ENCODE measurements at places on chromosomes 12 and 14.

DNA sequence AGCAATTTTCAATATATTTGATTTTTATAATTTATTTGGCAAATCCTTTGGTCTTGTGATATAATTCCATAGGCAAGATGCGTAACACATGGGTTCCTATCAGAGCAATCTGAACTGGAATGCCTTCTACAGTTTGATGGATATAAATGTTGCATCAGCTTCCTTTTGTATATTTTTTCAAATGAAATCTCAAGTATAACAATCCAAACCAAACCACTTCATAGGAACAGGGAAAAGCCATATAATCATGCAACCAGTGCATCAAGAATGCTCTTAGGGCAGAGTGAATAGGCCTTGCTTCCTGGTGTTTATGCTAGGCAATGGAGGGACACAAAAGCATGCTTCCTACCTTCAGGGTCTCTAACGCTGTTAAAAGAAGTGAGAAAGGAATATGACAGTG, 34.5 kb downstream of the EFCAB11 start:
- no peak for DNase-seq

DNA sequence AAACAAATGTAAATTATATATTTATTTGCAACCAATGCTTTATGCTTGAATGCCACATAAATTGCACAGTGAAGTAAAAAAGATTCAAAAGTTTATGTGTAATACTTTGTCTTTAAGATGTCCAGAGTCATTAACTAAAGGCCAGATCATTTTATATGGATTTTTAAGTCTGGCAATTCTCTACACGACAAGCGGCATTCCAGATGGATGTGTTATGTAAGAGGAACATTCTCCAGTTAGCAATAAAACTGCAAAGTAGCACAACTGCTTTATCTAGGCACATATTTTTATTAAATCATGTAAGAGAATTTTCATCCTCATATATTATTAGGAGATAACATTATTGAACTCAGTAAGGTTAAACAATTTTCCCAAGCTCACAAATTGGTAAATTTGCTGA, 1717.7 kb upstream of the SEL1L start:
- no peak for DNase-seq

DNA sequence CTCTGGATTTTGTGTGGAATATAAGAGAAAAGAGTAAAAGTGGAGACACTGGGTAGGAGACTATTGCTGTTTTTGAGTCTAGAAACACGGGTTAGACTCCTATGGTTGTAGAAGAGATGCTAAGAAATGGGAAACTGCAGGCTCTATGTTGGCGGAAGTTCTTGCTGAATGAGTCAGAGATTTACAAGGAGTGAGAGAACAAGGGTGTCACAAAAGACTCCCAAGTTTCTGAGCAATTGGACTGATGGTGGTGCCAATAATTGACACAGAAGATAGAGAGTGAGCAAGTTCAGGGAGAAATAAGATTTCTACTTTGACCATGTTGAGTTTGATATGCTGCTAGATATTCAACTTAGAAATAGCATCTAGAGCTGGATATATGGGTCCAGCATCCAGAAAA, 2.6 kb upstream of the PRKD1 start:
- no peak for DNase-seq

DNA sequence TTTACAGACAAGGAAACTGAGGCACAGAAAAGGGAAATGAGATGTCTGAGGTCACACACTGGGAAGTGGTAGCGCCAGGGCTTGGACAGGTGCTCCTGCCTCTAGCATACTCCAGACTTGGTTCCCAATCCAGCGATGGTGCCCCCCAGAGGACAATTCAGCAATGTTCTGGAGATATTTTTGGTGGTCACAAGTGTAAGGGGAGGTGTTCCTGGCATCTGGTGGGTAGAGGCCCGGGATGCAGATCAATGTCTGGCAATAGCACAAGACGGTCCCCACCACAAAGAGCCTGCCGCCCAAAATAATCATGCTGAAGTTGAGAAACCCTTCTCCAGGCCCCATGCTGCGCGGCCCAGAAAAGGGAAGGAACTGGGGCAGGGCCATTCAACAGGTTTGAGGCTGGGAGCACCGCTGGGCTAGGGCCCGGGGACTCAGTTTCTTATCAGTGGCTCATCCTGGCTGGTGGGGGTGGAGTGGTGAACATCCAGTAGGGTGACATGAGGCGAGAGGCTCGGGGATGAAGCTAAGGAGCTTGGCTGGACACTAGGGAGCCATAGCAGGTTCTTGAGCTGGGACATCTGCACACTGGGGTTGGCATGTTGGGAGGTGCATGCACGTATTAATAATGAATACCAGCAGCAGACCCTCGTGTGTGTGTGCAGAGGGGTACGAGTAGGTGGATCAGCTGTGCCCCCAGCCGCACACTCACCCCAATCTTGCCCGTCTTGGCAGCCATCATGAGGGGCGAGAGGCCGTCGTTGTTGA, 35.1 kb downstream of the TRPV4 start:
- DNase-seq = no peak

DNA sequence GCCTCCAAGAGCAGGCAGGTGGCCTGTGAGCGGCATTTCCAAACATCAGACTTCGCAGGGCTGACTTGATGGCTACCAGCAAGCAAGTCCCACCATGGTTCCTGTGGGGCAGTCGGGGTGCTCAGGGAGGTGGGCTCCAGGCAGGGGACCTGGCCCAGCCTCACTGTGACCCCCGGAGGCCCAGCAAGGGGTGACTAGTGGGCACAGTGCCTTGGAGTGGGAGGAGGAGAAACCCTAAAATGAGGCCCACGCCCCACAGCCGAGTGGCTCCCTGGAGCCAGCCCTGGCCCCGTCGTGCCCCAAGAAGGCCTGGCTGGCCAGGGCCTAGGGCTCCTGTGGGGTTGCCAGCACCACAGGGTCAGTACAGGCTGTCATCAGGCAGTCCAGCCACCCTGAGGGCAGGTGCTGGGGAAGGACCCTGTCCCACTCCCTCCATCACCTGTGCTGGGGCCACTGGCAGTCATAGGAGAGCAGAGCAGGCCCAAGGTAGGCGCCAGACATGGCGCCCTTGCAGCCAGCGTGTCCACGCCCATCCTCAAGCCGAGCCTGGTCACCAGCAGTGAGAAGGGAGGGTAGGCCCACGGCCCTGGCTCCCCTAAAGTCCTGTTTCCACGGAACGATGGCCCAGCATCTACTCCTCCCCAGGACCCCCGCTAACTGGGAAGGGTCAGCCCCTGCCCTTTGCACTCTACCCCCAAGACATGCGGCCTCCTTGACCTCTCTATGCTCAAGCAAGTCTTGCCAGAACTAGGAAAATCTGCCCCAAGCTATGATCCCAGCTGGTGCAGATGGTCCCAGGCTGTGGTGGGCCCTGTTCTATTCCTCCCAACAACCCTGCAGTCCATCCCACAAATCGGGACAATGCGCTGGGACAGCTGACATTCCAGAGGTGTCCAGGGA, 144.2 kb upstream of the C14orf180 start:
- no peak for DNase-seq

DNA sequence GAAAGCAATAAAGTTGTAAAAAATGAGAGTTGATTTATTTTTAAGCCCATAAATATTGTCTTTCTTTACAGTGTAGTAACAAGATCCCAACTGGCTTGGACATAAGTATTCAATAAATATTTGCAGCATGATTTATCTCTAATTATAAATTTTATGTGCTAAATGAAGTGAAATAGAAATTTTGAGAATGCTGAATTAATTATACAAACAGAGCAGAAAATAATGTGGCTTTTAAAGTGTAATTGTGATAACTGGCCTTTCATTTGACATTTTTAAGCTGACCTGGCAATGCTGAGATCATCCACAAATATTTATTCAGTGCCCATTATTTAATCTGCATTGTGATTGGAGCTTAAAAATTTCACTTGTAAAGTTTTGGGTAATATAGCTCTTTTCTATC, 201.6 kb upstream of the NAV3 start:
- DNase-seq = no peak

- DNase-seq = no peak
These were observed 13.4 kb upstream of the PCNX1 start for GRCh38 chr14:70893858-70894291.

DNA sequence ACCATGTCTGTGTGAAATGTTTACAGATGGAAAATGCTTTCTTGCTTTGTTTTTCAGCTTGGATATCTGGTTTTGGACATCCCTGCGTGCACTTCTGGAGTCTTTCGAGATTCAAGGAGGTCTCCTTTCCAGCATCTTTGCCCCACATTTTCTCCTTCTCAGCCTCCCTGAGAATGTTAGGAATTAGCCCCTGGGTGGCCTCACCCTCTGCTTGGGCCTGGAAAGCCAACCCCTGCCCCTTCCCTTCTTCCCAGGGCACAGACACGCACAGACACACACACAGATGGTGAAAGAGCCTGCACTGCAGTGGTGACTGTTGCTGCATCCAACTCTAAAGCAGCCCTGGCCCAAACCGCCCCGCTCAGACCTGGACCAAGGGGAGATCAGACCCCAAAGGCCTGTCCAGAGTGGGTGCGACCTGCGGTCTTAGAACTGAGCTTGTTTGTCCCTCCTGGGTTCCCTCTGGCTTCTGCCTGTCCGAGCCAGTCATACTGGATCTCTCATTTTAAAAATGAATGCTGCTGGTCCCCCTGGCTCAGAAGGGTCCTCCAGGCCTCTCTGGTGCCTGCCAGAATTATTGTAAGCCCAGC, 8.7 kb upstream of the NCOR2 start:
- no peak for DNase-seq

DNA sequence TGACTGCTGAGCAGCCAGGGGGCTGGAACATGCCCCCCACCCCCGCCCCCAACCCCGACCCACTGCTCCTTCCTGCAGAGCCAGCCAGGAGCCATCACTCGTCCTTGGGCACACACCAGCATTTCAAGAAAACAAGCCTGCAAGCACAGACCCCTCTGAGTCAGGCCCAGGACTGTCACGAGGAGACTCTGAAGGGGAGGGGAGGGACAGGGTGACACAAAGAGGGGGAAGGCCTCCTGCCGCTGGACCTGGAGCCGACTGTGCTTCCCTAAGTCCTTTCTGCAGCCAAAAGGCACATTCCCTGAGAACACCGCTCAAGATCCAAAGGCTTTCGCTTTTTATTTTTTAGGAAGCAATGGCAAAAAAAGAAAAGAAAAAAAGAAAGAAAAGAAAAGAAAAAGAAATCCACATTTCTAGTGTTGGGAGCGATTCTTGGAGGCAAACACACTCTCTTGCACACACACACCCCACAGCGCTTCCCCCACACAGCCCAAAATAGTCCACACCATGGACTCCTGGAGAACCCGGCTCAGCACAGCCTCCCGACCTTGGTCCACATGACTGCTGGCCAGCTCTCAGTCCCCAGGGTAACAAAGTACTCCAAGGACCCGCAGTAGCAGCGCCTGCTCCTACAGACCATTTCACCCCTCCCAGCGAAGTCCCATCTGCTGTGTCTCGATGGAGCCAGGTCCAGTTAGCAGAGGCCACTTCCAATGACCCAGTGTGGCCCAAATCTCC, 101.7 kb downstream of the DPF3 start:
- no peak for DNase-seq

DNA sequence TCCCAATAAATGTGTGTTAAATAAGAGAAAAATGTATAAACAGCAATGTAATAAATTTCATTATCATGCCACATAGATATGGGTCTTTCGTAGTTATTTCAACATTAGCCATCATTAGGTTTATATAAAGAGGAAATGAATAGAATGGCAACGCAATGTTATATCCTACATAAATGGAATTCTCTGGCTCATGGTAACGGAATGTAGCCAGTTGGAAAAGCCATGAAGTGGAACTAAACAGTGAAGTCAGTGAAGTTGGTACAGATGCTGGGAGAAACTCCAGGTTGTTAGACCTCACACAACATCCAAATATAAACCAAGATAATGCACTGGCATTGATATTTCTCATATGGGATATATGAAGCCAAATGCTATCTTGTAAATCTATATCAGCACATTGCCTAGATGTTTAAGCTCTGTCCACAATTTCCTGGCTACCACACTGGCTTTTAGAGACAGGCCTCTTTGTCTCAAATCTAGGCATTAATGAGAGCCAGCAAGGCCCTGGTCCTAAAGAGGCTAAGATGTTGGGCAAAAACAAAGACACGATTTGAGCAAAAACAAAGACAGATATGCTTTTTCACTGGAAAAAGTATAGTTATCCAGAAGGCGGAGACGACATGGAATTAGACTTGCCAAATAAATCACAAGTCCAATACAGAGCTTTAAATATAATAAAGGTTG, 861.0 kb downstream of the RPS29 start:
- no peak for DNase-seq

GRCh38 chr12:75177997-75178396, 31.6 kb downstream of the KCNC2 start:
- no peak for DNase-seq

- DNase-seq = no peak
These were observed 28.1 kb upstream of the TTC7B start for GRCh38 chr14:90844321-90844720.

- no peak for DNase-seq
These were observed 96.1 kb downstream of the CRADD start for GRCh38 chr12:93773122-93773871.

DNA sequence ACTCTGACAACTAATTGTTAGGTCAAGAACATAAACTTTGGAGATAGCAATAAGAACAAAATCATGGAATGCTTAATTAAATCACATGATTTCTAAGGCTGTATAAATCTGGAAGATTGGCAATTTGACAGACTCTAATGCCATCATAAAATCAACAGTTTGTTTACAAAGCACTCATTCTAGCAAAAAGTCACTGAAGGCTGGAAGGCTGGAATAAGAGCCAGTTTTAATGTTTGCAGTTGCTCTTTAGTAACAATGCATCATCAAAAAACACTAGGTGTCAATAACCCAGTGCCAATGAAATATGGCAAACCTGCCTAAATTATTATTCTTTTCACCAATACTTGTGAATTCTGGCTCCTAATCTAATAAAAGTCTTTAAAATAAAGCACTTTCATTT, 65.0 kb downstream of the NUMB start:
- DNase-seq = no peak

DNA sequence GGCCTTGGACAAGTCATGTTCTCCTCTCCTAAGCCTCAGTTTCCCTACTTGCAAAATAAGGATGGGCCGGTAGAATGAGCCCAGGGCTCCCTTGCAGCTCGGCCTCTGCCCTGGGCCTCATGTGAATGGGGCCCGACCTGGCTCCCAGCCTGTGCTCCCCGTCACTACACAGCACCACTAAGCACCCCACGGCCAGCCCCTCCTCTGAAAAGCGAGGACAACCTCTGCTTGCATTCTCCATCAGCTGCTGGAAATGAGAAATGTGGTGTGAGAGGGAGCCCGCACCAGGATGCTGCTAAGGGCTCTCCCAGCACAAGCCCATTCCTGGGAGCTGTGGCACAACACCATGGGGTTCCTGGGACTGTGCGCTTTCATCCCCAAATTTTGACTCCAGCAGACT, 10.2 kb downstream of the SLC25A47 start:
- DNase-seq = no peak

- no peak for DNase-seq
These were observed 110.2 kb downstream of the RASSF9 start for GRCh38 chr12:85725991-85726390.

DNA sequence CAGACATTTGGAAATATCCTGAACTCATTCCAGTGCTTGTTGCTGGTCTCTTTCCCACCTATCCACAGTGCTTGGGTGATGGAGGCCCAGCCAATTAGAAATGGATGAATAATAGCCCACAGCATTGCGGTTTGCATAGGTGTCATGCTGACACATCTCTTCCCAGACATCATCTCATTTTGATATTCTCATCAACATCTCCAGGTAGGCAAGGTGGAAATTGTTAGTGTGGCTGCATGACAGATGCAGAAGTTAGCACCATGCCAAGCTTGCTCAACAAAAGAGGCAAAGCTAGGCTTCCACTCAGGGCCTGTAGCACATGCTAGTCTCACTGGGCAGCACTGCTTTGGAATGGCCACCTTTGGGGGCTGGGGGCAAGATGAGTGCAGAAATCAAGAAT, 1118.9 kb downstream of the VRK1 start:
- DNase-seq = no peak
